ENCODE measurements at places on chromosomes 5 and 9.

DNA sequence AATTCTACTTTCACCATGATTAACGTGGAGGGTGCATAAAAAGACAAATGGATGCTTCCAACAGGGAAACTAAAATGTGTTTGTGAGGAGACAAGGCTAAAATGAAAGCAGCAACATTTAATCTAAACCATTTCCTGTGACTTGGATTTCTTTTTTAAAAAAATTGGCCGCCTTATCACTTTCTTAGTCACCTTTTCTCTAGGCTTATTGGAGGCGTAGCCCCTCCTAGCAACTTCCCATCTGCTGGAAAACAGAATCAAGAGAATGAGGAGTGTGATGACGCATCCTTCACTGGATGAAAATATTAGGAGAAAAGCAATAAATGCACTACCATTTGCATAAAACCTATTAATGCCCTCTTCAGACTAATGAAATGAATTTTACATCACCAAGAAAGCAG lies 791 bp upstream of the GPR150 start:
- DNase-seq: no peak

DNA sequence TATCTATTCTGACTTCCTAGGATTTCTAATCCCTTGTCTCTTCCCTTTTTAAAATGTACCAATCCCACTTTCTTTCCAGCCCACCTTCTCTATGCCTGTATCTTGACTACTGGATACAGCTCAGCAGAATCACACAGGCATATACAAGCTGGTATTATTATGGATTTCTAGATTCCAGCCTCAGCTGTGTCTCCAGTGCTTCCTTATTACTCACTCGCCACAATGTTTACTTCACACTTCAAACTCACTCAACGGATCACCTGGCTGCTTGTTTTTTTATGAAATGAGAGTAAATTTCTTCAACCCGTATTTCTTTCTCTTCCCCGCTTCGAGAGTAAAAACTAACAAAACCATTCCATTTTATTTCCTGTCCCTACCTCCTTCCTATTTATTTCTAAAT lies 38.8 kb downstream of the CWC27 start:
- no peak for DNase-seq

GRCh38 chr9:121499427-121500164 lies at the start of gene GGTA1:
GGTA1 (minus strand) TSS chr9:121499844; CDS start chr9:121467922, 31,922 bp downstream.
- no peak for DNase-seq

DNA sequence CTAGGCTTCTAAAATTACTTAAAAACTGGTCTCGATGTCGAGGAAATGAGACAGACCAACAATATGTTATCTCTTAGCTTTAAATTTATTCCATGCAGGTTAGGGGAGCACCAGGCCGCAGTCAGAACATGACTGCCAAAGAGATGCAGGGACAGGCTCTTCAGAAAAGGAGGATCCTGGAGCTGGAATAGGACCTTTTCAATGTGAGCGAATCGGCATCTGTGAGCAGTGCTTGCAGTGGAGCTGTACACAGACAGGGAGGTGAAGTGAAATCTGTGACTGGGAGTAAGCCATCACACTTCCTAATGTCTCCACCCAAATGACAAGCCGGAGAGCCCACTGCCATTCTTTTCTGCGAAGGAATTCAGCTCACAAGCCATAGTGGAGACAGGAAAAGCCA lies 78.2 kb downstream of the EFNA5 start:
- DNase-seq: no peak

DNA sequence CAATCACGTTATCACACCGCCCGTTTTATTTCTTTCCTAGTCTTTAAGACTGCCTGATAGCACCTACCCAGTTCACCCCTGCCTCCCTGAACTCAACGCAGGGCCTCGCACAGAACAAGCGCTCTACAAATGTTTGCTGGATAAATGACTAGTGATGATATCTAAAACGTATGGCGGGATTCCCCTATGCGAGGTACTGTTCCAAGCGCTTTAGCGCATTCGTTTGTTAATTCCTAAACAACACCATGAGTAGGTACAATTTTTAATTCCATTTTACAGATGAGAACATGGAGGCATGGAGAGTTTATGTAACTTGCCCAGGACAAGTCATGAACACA lies 6.6 kb downstream of the POU4F3 start:
- DNase-seq: no peak

- DNase-seq: no peak
Observed at GRCh38 chr9:92723801-92724323, 40.8 kb downstream of the BICD2 start.

Data from activated CD8-positive, alpha-beta memory T cell treated with anti-CD3 and anti-CD28 coated beads for 1 hour (primary cell).